ENCODE measurements at places on chromosomes 16 and 17.

DNA sequence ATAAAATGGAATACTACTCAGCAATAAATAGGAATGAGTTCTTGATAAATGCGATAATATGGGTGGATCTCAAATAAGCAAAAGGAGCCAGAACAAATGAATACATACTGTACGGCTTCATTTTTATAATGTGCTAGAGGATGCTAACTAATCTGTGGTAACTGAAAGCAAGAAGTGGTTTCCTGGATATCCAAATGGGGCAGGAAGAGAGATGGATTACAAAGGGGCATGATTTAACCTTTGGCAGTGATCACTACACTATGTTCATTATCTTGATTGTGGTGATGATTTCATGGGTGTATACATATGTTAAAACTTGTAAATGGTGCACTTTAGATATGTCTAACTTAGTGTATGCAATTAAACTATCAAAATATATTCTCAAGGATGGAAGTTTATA lies 222.3 kb upstream of the TBX2 start:
- DNase-seq, result no peak

DNA sequence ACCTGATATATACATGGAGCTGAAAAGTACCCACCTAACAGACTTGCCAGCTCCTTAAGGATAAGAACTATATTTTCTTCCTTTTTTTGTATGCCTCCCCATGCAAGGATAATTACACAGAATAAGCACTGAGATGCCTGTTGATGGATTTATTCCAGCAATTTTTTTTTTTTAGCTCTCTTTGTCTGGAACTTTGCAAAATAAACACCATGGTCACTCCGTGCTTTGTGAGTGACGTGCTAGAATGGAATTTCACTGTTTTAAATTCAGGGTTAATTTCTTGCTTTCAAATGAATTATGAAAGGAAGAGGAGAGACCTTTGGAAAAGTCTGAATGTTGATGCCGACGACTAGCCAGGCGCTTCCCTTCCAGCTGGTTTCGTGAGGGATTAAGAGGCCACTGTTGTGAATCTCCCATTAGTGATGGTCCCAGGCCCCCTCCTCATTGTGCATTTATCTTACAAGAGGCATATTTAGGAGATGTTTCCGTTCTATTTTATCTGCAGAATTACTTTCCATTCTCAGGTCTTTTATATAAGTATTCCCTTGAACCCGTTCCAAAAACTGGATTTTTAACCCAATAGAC lies 529.1 kb downstream of the WWOX start:
- DNase-seq, result no peak

GRCh38 chr17:850851-851763 lies 69.0 kb downstream of the MRM3 start:
- DNase-seq, result no peak

- no peak for DNase-seq
Measured at GRCh38 chr17:48215583-48216139, 108.1 kb downstream of the SNX11 start.

GRCh38 chr16:76157629-76158028 lies 119.6 kb upstream of the CNTNAP4 start:
- no peak for DNase-seq

- peak; percentile 70 for DNase-seq
Measured at GRCh38 chr16:81493755-81494433, 49.3 kb downstream of the CMIP start.

GRCh38 chr16:9136596-9136995 lies 45.2 kb downstream of the HAPSTR1 start:
- peak; percentile 48 for DNase-seq
